ENCODE measurements at places on chromosomes 13 and 19. TPM values are rescaled to one million over a fixed set of nuclear protein-coding genes. Genes with fewer than 3 reads are reported as not detected.

DNA sequence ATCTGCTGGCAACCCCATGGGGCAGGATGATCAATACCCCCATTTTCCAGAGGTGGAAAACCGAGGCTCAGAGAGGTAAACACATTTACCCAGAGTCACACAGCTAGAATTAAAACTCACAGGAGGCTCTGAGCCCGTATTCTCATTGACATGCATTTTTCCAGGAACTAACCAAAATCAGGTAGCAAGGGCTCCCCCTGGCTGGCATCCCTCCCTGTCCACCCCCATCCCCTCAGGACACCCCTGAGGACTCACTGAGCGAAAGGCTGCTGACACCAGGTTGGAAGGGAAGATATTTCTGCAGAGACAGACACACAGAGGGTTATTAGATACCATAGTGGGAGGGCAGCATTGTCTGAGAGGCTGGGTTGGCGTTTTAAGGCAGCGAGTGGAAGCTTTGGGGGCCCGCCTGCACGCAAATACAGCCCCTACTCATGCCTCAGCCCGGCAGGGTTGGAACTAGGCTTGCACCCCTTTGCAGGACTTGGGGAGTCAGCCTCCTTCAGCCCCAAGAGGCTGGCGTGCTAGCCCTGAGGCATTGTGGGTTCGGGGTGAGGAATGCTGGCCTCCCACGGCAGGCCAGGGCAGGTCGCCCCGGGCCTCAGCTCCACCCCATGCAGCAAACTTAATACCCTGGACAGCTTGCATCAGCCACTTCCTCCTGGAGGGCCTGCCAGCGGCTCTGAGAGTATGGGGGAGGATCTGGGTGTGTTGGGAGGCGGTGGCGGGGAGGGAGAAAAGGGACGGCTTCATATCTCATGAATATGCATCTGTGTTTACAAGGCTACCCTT is 3.9 kb downstream of the SLC1A5 start:
- peak; percentile 92 for DNase-seq

GRCh38 chr13:105474983-105475610 is 1060.4 kb downstream of the EFNB2 start:
- no peak for DNase-seq

- DNase-seq = no peak
Measured at GRCh38 chr13:30299786-30300185, 7.6 kb downstream of the KATNAL1 start.

- no peak for DNase-seq
Measured at GRCh38 chr19:6970021-6970420, 51.2 kb downstream of the MBD3L2B start.

SIX5 gene
- polyA plus RNA-seq = 10.6 TPM

BEST2 gene
- not detected for polyA plus RNA-seq

ACER1 gene
- 0.06 TPM for polyA plus RNA-seq

FCGBP gene
- polyA plus RNA-seq = 0.04 TPM
